ENCODE measurements at places on chromosomes 11 and 22.

DNA sequence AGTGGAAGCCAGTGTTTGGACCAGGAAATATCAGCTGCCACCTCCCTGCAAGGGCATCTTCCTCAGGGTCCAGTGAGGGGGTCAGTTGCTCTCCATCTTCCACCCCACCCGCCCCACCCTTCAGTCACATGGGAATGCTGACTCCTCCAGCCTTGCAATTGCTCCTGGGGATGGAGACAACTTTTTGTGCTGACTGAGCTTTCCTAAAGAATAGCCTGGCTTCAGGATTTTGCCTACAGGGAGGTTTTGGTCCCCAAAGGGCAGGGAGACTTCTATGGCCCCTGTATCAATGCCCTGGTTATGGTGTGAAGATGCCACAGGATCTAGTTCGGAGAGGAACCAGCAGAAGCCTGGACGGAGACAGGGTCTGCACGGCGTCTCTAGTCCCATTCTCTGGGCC lies 124.0 kb upstream of the LMO1 start:
- DNase-seq = no peak

- DNase-seq = no peak
Measured at GRCh38 chr11:45860348-45860747, 13.1 kb downstream of the CRY2 start.

DNA sequence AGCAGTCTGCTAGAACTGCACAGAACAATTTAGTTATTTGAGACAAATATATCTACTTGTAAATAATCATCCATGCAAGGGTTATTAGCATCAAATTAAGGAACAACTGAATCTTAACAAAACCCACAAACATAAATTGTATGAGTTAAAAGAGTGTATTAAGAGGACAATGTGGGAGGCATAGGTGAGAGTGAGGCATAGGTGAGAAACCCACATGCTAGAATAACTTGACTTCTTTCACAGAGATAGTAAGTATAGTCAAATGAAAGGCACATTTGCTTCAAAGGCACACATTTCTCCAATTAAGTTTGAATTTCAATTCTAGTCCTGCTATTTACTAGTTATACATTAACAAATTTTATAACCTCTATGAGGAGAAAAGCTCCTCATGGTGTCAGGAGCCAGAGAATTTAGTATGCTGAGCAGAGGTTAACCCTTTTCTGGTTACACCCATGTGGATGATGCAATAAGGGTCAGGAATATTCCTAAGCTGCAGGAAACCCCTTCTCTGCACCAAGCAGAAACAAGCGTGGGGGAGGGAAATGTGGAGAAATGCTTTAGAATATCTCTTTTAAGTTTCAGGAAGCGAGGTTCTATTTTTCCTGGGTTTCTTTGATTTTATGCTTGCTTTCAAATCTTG lies 264.2 kb downstream of the GRM5 start:
- DNase-seq = no peak

DNA sequence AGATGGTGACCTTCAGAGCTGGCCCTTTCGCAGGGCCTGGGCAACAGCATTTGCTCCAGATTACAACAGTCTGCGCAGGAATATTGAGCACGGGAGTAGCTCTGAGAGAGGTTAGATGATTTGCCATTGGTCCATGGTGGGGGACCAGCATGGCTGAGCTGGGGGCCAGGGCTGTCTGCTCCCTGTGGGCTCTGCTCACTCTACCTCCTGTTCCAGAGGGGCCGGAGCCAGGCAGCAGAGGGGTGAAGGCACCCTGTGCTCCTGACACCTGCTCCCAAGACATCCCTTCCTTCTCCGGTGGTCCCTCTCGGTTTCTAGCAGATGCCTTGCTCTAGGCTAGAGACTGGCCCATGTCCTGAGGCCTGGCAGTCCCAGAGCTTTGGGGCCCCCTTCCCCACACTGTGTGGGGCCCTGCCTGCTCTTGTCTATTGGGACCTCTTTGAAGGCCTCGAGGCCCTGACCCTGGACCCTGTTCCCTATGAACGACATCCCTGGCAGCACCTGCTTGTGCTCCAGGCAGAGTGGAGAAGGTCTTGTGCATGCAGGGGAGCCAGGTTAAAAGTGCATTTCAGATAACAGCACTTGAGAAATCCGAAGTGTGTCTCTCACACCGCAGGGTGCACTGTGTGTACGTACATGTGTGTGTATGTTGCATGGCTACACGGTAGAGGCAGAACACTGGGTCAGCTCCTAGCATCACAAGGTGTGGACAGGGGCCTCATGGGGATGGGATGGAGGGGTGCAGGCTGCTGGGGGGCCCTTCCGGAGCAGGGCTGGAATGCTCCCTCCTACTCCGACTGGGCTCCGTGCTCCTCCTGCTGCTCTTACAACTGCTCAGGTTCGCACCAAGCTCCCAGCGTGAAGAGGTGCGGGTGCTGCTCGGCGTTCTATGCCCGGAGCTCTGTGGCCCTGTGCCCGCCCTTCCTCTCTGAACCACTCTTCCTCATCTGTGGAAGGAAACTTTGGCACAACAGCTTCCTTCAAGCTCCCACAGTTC lies 123.3 kb upstream of the B3GAT1 start:
- no peak for DNase-seq

DNA sequence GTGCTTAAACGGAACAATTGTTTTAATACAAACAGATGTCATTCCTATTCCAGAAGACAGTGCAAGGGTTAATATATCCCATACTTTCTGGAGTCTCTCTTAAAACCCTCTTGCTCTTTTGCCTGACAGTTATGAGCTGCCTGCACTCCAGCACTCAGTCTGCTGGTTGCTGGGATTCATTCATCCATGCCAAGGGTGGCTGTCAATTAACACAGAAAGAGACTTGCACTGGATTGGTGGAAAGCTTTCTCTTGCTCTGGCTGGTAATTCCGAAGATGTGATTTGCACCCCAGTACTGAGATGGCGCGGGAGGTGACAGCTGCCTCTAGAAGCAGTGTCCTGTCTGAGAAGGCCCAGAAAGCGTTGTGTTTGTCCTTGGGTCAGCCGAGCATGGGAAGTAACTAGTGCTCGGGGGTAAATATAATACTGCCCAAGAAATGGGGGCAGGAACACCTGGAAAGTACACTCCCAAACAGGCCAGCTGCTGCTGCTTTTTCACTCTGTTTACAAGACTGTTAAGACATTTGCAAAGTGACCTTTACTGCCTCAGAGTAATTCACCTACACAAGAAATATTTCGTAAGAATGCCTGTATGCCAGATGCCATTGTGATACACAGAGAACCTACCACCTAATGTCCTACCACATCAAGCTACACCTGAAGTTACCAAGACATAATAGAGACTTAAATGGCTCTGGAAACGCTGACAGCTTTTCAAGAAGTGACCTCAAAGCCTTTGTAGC lies 20.5 kb downstream of the SCUBE2 start:
- no peak for DNase-seq

GRCh38 chr22:36808721-36809344 lies 8.0 kb downstream of the PVALB start:
- no peak for DNase-seq

- no peak for DNase-seq
Measured at GRCh38 chr11:129040934-129041333, 98.3 kb upstream of the TP53AIP1 start.

DNA sequence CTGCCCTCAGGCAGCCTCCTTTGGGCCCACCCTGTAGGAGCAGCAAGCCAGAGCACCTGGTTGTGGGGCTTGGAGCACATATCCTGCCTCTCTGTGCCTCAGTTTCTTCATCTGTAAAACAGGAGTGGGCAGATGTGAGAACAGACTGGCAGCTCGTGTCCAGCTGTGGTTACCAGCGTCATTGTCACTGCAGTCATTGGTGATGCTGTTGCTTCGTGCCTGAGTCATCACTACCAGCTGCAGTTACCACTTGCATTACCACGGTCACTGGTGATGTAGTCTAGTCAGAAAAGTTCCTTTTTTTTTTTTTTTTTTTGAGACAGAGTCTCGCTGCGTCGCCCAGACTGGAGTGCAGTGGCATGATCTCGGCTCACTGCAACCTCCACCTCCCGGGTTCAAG lies 20.4 kb downstream of the RSPH14 start:
- DNase-seq = no peak

- DNase-seq = no peak
Measured at GRCh38 chr22:45211435-45211834, 29.3 kb downstream of the KIAA0930 start.

- DNase-seq = no peak
Measured at GRCh38 chr22:20095521-20095920, 15.5 kb downstream of the DGCR8 start.

DNA sequence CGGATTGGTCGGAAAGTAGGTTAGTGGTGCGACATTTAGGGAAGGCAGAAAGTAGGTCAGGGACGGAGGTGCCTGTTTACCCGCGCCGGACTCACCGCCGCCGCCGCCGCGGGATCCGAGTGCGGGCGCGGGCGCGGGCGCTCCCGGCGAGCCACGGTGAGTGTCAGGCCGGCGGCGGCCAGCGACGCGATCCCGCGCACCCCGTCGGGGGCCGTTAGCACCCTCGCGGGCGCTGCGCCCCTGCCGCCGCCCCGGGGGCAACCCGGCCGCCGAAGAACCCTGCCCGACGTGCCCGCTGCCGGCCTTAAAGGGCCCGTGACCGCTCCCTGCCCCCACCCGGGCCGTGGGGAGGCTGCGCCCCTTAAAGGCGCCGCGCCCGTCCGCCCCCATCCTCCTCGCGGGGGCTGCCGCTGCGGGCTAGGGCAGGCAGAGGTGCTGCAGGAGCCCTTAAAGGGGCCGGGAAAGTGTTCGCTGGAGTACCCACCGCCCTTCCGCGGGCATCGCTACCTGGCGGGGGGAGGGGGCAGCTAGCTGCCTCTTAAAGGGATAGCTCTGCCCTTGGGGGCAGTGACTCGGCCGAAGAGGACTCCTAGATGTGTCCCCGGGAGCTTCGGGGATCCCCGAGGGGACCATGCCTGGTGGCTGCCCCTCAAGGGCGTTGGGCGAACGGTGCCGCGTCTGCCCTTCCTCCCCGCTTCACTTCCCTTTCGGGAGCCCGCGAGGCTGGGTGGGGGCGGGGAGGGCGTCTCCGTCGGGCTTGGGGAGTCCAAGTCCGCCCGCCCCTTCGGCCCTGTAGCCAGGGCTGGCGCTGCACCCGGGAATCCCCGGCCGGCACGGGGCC lies at the start of gene BMAL1:
TSS of gene BMAL1 (plus strand) at position 23 of the 841 bp plus-strand sequence. CDS start 76,519 bp downstream, outside the sequence.
- no peak for DNase-seq

DNA sequence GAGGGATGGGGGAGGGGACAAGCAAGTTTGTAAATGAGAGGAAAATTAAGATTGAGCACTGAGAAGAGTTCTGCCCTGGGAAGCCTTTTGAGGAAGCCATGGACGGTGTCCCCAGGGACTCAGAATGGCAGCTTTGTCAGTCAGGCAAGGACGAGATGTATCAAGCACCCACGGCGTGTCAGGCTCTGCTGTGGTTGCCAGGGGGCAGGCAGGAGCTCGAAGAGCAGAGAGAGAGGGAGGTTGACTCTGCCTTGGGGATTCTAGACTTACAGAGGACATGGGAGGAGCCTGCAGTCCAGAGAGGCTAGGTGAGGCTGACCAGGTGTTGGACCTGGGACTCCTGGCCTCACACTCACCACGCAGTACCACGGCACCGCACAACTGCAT lies 29.1 kb upstream of the SYT7 start:
- no peak for DNase-seq

DNA sequence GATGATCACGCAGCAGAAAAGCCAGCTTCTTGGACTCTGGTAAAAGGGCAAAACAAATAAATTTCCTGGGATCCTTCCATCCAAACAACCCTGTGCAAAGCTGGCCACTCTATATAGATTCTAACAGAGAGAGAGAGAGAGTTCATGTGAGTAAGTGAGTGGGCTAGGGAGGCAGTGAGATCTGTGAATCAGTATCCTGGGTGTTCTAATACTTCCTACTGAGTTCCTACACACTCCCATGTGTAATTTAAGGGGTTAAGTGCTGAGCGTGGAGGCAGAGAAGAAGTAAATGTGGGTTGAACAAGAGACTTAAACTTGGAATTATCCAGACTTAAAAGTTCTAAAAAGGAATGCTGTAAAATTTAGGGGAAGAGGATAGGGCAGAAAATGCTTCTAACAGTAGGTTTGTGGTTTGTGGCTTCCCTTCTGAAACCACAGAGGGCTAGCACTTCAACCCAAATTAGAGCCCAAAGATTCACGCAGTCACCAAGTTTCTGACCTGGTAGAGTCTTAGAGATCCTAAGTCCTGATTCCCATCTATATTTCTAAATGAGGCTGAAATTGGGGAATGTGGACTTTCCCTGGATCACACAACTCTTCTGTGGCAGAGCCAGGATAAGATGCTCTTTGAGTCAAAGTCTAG lies 413.9 kb downstream of the TENM4 start:
- no peak for DNase-seq

Data from iPS DF 6.9 (cell line).